IMR-90 (cell line): ENCODE measurements at places on chromosomes 4 and X. TPM values are rescaled to one million over a fixed set of nuclear protein-coding genes. Genes with fewer than 3 reads are reported as not detected.

The STATH gene
- total RNA-seq = not detected in 2 replicates

The BEX5 gene
- not detected in 2 replicates for total RNA-seq

The ZNF280C gene
- 4.5 and 6.1 TPM in 2 replicates for total RNA-seq

The BRS3 gene
- total RNA-seq = not detected in 2 replicates

DNA sequence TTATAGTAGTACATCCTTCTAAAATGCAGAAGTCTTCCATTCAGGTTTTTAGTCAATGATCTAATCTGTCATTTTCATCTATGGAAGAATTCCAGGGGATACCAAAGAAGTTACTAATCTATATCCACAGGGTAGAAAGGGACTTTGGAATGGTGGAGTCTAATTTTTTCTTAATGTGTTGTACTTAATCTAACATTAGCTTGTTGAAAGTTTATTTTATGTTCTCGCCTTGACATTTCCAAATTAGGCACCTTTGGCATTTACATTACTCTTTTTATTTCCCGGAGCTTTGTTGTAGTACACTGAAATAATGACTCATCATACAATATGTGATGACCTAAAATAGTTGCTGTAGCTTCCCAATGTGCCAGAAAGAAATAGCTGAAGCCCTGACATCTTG is 91.5 kb downstream of the HTR2C start:
- no peak for DNase-seq

DNA sequence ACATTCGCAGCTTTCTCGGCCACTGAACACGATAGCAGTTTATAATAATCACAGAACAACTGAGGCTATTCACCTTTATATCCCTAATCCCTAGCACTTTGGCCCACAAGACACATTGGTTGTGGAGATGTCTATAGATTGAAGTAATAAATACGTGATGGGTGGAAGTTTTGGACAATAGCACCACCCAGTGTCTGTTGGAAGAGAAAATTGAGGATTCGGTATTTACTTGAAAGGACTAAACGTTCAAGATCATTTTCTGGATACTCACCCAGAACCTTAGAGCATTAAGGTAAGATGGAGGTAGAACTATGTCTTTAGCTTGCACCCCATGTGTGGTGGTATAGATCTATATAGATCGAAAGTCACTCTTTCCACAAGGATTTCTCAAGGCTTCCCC is 787 bp upstream of the TMSB15A start:
- peak; percentile 17 for DNase-seq

- no peak for DNase-seq
Measured at GRCh38 chr4:6887591-6888371, 21.8 kb upstream of the TBC1D14 start.

GRCh38 chr4:119731146-119731742 is 102.6 kb upstream of the PDE5A start:
- no peak for DNase-seq

DNA sequence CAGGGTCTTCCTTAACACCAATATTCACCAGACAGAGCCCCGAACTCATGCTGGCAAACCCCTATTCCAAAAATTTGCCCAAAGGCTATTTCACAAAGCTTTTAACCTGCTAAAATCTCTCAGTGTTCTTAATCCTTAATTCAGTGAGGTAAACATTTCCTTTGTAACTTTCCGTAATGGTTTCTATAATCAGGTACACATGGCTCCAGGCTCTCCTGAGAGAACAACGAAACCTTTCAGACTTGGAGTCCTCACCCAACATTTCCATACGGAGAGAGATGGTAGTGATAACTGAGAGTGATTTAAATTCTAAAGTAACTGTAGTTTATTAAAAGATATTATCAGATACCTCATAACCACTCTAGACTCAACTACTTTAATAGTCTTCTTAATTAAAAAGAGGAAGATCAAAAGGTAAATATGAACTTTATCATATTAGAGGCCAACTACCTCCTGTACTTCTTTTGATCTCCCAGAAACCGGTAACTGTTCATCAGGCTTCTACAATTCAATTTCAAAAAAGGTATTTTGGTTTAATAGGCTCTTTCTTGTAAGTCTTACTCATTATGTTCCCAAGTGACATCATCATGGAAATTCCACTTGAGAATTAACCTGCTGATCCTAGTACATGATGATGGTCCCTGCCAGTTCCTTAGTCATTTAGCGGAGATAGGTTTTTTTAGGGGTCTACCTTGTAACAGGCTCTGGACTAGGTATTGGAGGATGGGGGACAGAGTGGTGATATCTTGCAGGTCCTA is 91.4 kb upstream of the UCP1 start:
- peak; percentile 69 for DNase-seq

- DNase-seq = peak; percentile 20
Measured at GRCh38 chr4:110550260-110550659, 72.6 kb downstream of the PITX2 start.

DNA sequence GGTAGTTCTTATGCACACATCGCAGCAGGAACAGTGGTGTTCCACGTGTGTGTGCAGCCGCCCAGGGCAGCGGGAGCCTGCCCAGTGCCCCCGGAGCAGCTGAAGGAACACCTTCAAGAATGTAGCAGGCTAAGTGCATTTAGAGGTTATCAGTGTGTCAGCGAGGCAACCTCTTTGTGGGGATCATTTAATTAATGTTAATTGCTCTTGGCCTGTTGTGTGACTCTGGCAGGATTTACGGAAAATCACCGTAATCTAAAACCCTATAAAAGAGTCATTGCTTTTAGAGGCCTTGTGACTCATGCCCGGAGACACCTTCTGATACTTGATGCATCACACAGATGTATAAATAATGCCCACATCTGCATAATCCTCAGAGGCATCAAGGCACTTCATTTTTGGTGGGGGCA is 47.3 kb upstream of the GATB start:
- DNase-seq = peak; percentile 31

- DNase-seq = no peak
Measured at GRCh38 chrX:147405764-147406163, 506.0 kb upstream of the FMR1 start.

- no peak for DNase-seq
Measured at GRCh38 chr4:153619811-153620210, 64.3 kb upstream of the TLR2 start.

GRCh38 chr4:27717431-27717755 is 856.8 kb downstream of the STIM2 start:
- no peak for DNase-seq

GRCh38 chr4:2811830-2812611 is 19.1 kb downstream of the SH3BP2 start:
- DNase-seq = peak; percentile 65

- DNase-seq = no peak
Measured at GRCh38 chr4:130143656-130144055, 1047.7 kb downstream of the C4orf33 start.

- no peak for DNase-seq
Measured at GRCh38 chr4:117420948-117421347, 335.6 kb upstream of the TRAM1L1 start.

GRCh38 chr4:67558493-67558892 is at the start of gene STAP1:
Gene STAP1, plus strand, starts transcription at chr4:67558727. Its CDS starts 83 bp downstream, at chr4:67558810.
- no peak for DNase-seq

GRCh38 chr4:3210467-3210866 is 38.5 kb upstream of the MSANTD1 start:
- no peak for DNase-seq

DNA sequence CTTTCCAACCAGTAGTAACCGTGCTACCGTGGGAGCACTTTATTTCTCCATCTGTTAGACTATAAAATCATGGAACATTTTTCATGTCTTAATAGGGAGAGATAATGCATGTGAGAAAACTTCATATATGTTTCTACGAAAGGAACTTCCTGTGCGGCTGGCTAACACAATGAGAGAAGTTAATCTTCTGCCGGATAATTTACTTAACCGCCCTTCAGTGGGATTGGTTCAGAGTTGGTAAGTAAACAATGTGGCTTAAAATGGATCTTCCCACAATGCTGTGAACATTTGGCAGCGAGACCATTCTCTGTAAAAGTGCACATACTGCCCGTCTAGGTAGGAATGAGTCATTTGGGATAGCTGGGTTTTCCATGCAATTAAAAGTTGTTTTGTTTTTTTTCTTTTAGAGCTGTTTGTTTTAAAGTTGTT is 29.6 kb downstream of the PDK3 start:
- peak; percentile 80 for DNase-seq

GRCh38 chr4:46656071-46656470 is 253.0 kb downstream of the COX7B2 start:
- DNase-seq = no peak

DNA sequence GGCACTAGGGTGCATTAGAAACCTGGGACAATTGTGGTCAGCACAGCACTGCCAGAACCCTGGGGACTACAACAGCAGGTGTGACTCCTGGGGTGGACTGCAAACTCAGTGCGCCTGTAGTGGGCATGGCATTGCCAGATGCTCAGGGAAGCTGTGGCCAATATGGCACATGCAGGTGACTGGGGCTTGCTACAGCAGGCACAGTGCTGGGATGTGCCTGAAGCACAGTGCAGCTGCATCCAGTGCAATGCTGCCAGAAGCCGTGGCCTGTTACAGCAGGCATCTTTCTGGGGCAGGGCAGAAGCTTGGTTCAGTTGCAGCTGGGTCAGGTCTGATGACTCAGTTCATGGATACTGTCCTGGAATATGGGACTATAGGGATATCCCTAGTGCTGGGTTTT is 445.8 kb downstream of the CCSER1 start:
- DNase-seq = no peak

DNA sequence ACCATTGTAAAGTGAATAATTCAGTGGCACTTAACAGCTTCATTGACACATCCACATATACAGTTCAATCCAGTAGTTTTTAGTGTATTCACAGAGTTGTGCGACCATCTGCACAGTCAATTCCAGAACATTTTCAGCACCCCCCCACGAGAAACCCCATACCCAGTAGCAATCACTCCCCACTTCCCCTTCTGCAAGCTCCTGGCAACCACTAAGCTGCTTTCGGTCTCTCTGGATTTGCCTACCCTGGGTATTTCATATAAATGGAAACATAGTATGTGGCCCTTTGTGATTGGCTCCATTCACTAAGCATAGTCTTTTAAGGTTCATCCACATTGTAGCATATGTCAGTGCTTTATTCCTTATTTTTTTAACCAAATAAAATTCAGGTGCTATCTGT is 10.0 kb downstream of the MSL3 start:
- no peak for DNase-seq

DNA sequence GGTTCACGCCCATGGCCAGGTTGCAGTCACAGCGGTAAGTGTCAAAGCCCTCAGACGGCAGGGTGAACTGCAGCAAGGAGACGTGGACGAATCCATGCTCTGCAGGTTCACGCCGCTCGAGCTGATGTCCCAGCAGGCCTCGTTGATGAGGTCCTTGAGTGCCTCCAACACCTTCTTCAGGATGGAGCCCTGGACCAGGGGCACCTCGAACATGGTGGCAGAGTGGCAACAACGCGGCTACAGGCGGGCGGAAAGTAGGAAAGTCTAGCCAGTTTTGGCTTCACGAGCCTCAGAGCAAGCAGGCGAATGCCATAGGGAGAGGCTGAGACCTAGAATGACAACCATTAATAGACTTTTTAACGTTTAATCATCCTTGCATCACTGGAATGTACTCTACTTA is 485.9 kb downstream of the ZNF674 start:
- no peak for DNase-seq
